ENCODE measurements at places on chromosomes 12 and 14.

DNA sequence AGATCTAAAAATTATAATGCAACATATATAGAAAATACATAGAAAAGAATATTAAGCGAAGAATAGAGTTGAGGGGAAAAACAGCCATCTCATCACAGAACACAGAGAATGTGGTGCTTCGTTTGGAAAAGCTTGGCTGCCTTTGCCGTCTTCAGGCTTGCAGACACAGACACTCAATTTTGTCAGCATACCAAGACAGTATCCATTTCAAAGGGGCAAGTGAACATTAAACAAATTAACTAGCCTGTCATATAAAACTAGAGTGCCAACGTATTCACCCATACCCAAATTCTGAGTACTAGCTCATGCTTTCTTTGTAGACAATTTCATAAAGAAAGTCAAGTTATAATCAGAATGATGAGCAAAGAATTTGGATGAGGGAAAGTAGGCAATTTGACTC lies 40.5 kb downstream of the DMAC2L start:
- no peak for DNase-seq

DNA sequence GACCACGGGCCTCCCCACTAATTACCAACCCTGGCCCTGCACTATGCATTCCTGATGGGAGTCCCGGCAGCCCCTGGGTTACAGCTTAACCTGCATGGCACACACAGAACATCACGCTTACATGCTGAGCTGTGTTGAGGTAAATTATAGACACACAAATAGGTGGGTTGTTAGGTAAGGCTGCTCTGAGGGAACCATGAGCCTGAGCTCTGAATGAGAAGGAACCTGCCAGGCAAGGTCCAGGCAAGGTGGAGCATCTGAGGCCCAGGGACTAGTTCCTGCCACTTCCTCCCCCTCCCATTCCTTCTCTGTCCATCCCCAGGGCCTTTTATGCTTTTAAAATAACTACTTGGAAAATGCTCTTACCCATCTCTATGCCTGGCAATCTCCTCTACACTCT lies 82.7 kb upstream of the ESRRB start:
- no peak for DNase-seq

DNA sequence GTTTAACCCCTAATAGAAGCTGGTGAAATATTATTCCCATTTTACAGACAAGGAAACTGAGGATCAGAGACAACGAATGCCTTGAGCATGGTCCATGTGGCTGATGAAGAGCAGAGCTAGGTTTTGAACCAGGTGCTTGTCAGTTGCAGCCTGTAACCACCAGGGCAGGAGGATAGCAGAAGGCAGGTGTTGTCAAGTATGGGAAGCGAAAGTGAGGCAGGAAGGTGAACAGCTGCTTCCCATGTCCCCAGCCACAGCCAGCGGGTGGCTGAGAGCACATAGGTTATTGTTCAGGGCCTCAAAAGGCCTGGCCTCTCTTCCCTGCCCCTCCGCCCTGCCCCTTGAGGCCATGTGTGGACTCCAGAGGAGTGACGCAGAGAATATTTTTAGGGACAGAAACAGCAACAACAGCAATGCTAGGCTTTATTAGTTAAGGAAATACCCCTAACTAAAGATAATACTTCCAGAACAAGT lies 39.6 kb downstream of the IQSEC3 start:
- DNase-seq: no peak

DNA sequence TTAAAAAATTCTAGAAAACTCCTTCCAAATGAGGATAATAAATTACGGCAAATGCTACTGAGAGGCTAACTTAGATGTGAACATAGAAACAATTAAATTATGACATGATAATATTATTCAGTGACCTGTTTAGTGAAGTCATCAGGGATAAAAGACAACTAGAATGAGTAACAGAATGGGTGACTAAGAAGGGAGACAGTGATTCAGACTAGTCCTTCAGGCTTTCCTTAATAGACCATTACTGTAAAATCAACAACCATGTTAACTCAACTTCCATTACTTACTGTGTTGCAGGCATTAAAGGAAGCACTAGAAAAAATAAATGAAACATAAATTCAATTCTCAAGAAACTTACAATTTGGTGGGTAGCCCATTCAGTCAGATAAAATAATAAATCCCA lies 543.9 kb upstream of the LRFN5 start:
- DNase-seq: no peak

DNA sequence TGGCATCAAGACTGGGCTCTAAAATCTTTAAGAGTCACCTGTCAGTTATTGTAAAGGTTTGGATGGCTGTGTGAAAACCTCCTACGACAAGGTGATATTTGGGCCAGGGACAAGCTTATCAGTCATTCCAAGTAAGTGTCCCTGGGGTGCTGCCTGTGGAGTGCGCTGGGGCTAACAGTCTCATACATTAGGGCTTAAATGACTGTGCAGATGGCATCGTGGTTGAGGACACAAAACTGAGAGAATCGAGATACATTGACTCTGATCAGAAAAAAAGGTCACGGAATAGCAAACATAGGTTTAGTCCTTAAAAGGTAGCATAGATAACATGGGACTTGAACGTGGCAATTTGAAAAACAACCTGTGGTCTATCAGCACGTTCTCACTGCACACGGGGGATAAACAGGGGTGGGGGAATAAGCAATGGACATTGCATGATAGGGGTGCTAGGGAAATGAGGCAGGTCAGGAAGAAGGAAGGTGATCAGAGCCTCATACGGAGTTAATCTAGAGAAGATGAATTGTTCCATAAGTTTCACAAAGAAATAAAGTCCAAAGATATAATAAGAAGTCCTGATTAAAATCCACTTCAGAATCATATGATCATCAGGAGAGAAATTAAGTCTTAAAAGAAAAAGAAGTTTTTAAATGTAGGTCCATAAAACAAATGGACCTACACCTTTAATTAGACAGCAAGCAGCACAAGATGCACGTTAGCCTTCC lies 100.3 kb downstream of the DAD1 start:
- DNase-seq: no peak

GRCh38 chr12:123200414-123200813 lies 32.5 kb downstream of the MPHOSPH9 start:
- DNase-seq: no peak

DNA sequence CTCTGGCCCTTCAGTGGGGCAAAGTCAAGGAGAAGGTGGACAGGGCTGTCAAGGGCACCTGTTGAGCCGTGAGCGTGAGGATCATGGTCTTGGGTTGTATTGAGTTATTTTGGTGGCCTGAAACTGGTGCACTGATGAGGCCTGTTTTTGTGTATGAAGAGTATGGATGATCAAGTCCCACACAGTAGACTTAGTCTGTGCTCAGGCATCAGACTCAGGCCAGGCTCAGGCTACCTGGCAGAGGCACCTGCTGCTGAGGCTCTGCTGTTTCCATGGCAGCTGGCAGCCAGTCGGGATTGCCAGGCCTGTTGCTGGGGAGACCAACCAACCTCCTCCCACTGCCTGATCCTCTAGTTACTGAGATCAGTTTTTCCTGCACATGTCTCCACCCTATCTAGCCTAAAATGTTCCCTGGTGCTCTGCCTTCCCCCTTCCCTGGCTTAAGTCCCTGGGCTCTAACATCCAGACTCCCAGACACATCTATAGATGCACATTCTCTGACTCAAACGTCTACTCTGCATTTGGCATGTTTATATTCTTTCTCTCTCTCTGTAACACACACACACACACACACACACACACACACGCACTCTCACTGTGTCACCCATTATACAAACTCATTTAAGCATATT lies 5.1 kb downstream of the JPH4 start:
- no peak for DNase-seq

GRCh38 chr12:108310489-108310888 lies 28.6 kb downstream of the CMKLR1 start:
- no peak for DNase-seq

DNA sequence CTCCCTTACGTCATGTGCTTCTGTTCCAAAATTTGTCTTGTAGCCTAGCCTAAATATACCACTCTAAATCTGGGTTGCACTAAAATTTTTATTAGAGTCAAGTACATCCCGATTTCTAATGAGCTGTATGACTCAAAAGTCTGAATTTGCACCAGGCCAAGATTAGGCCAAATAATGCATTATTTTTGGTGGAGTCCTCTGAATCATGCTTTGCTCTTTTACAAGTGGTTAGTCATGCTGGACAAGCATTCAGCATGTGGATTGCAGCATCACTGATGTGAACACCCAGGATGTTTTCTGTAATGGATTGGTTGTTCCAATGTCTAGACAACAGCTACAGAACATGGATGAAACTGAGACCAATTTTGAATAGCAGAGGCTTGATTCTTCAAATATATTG lies 23.7 kb downstream of the HEBP1 start:
- DNase-seq: no peak

DNA sequence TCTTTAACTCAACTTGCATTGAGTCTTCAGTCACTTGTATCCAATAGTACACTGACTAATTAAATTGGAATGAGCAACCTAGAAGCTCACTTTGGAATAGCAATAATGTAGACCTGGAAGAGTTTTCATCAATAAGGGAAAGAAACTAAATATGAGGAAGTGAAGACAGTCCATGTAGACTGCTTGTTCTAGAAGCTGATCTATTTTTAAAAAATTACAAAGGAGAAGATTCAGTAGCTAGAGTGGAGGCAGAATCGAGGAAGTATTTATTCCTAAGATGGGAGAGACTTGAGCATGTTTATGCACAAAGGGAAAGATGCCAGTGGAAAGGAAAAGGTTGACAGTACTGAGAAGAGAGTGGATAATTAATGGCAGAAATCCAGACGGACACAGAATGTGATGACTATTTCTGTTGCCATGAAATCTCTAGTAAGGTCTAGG lies 156.3 kb upstream of the PDE3A start:
- DNase-seq: no peak

DNA sequence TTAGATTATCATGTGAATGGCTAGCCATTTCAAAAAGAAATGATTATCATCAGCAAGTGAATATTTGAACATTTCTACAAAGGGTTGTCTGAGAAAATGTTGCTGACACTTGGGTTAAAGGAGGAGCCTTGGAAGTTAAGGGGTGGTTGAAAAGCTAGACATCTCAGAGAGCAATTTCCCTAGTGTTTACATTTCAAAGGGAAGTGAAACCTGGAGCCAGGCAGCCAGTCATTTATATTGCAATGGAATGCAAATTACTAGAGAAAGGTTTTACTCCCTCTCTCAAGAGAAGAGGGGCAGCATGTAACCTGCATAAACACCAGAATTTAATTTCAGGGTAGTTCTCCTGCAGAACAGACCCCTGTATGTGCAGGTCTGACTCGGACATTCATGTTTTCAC lies 279.0 kb downstream of the SLC16A7 start:
- DNase-seq: no peak

DNA sequence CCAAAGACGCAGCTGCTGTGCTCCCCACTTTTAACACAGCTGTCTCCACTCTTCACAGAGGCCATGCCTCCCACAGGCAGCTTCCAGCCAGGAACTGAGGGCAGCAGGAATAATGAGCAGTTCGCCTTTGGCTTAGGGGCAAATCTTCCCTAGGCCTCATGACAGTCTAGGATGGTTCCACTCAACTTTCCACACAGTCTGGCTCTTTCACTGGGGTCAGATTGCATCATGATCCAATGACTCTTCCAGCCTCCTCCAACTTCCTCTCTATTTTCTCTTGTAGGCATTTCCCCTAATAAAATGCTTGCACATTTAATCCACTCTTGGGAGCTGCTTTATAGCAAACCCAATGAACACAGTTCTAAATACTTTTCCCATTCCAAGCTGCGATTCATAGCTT lies 271.6 kb upstream of the ATP2B1 start:
- DNase-seq: no peak

- DNase-seq: peak; percentile 77
Measured at GRCh38 chr14:65229748-65230728, 127.7 kb upstream of the MAX start.

- DNase-seq: no peak
Measured at GRCh38 chr12:125128439-125129178, 63.4 kb downstream of the AACS start.

DNA sequence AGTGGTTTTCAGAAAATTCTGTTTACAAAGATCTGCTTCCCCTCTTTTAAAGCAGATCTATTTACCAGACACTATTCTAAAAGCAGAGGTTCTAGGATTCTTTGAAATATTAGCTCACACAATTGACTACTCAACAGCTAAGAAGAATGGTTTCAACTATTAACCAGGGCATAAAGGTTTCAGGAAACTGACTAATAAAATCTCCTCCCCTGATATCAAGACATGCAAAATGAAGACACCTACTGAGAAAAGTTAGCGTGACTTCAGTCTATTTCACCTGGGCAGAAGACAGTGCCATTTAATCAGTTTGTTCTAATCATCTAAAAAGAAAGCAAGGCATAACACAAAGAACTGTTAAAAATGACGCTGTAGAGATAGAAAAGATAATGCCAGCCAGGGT lies 22.2 kb downstream of the DAD1 start:
- DNase-seq: no peak

DNA sequence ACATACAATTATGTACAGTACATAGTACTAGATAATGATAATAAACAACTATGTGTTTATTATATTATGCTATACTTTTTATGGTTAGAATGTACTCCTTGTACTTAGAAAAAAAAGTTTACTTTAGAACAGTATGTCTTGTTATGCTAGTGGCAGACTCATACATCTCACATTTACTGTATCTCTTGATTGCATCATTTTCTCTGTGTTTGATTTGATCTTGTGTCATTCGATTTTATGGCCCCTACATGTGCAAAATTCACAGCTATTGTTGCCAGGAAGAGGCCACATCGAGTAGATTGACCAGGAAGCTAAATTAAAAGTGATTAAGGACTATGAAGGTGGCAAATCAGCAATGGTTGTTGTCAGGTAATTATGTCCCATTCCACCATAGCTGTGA lies 153.0 kb downstream of the PCNX1 start:
- no peak for DNase-seq

DNA sequence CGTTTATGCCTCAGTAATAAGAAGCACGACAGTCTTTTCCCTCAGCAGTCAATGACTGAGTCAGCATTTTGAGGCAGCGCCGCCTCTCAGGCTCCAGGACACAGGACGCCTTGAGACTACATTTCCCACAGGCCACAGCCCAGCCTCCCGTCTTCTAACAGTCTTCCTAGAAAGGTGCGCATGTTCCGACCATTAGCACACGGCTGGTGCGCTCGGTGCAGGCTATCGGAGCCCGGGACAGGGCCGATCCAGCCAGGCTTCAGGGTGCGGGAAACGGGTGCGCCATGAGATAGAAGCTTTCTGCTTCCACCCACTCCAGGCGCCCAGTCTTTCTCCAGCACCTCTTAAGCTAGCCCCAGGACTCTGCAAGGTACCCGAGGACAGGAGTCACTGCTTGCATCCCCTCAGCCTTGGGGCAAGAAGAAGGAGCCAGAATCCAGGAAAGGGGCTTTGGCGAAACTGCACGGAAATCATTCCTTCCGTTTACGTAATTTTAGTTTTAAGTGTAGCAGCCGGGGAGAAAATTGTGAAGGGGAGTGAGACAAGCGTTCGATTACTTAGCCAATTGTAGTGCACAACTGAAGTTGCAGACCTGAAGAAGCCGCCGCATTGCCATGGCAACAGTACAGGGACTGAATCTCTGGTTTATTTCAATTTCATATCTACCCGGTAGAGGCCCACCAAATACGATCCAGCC lies 54.0 kb downstream of the ZNF641 start:
- peak; percentile 95 for DNase-seq

GRCh38 chr14:54537651-54538050 lies 27.9 kb downstream of the CGRRF1 start:
- no peak for DNase-seq

Measured in hematopoietic multipotent progenitor cell treated with erythropoietin and hydrocortisone succinate and interleukin-3 and kit ligand, for 6 days (in vitro differentiated cells).